SK-MEL-5 (cell line): ENCODE measurements at places on chromosomes 16 and 17.
A peak's percentile ranks its signal among the peaks of the same experiment; 100 is the strongest.

DNA sequence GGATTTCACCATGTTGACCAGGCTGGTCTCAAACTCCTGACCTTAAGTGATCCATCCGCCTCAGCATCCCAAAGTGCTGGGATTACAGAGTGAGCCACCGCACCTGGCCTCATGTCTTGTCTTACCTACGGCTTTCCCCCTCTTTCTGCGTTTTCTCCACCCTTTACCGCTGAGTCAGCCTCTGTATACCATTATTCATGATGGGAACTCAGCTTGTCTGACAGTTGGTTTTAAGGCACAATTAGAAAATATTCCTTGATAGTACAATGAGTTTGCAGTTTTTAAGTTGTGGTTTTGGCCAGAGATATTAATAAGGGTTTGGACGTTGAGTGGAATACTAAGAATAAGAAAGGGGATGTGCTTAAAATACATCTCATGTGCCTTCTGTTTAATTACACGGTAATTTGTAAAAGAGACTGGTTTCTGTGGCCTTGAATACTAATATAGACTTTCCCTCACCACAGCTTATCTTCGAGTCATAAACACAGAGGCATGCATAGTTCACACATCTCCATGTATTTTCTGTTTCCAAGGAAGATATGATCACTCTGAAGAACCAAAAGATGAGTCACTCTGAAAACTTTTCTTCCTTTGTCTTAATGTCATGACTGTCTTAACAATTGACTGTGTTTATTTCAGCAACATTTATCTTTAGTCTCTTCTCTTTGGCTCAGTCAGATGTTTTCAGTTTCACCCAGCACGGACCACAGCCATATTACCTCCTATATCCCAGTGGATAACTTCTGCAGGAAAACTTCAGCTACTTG lies 54.4 kb downstream of the PITPNC1 start:
- peak; percentile 81 for DNase-seq

- peak; percentile 99 for DNase-seq
Measured at GRCh38 chr16:53503270-53503923, 388 bp upstream of the AKTIP start.

DNA sequence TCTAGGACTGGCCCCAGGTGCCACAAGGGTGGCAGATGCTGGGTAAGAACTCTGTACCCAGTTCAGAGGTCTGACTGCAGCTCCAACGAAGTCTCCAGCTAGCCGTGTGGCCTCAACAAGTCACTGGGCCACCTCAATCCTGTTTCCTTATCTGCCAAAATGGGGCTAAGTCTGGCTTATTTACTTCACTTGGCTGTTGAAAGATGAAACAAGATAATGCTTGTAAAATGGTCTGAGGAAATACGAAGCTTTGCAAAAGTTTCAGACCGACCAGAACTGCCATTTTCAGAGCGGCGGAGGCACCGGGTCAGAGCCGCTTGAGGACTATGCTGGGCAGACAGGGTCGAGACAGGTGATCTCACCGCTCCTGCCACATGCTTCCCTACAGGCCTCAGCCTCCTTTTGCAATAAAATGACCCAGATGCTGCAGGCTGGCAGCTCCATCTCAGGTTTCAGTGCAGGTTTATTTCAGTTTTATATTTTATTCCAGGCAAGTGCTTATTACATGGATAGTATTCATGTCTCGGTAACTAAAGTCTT lies 17.2 kb downstream of the MNT start:
- DNase-seq, result no peak

DNA sequence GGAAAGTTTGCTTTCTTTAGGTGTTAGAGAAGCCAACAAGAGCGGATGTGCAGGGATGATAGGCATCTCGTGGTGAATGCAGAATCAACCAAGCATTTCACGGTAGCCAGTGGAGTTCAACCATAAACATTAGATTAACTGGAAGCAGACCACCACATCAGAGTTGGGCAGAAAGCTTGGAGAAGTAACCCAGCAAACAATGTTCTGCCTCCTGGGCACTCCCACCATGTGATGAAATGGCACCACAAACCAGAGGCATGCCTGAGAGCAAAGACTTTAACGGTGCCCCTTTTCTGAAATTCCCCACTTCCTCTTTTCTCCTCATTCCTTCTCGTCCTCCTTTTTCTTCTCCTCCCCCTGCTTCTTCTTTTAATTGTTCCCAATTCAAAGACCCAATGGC lies 193.5 kb upstream of the ANKFN1 start:
- DNase-seq, result no peak

DNA sequence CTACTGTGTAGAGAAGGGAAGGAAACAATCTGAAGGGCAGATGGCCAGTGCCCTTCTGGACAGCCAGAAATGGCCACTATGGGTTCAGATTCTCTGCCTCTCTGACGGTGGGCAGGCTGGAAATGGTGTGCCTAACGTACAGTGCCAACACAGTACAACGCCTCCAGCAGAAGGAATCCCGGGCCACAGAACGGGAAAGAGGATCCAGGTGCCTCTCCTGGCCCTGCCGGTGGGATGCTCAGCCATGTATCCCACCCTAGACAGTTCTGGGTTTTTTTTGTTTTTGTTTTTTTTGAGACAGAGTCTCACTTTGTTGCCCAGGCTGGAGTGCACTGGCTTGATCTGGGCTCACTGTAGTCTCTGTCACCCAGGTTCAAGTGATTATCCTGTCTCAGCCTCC lies 71.5 kb downstream of the SLC5A11 start:
- no peak for DNase-seq

- no peak for DNase-seq
Measured at GRCh38 chr16:9170470-9170869, 79.0 kb downstream of the HAPSTR1 start.

- DNase-seq, result no peak
Measured at GRCh38 chr16:47599512-47599911, 138.4 kb downstream of the PHKB start.
